Progenitor cell of endocrine pancreas (in vitro differentiated cells): ENCODE measurements at places on chromosomes 2 and 18. TPM values are rescaled to one million over a fixed set of nuclear protein-coding genes. Genes with fewer than 3 reads are reported as not detected.

- DNase-seq: no peak
Measured at GRCh38 chr2:222358876-222359275, 60.1 kb upstream of the PAX3 start.

GRCh38 chr2:202782940-202783558 is 88.5 kb downstream of the ICA1L start:
- no peak for DNase-seq

ADCYAP1 gene
- 0.11 TPM in 1 of 2 replicates, not detected in the other for total RNA-seq

- no peak for DNase-seq
Measured at GRCh38 chr18:73365018-73365417, 497.2 kb upstream of the NETO1 start.

GRCh38 chr2:238021327-238021726 is 39.5 kb upstream of the SCLY start:
- DNase-seq: no peak

DNA sequence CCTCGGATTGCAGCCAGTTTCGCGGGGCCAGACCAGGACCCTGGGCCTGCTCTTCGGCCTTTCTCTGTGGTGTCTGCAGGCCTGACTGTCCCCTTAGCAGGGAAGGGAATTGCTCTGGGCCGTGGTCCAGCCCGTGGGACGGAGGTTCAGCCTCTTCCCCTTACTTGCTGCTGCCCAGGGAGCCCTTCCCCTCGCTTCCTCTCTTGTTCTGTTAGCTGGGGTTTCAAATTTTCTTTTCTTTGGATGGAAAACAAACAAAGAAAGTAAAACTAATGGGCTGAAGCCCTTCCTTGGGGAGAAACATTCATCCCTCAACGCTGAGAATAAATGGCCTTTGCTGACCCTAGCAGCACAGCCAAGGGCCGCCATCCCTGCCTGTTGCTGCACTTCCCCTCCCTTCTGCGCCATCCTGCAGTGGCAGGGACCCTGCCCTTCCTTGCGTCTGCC is 52.4 kb downstream of the ASAP2 start:
- no peak for DNase-seq

REEP1 gene
- total RNA-seq: 12.0 and 14.2 TPM in 2 replicates

GRCh38 chr2:36664696-36665076 is 31.8 kb upstream of the VIT start:
- DNase-seq: no peak

DNA sequence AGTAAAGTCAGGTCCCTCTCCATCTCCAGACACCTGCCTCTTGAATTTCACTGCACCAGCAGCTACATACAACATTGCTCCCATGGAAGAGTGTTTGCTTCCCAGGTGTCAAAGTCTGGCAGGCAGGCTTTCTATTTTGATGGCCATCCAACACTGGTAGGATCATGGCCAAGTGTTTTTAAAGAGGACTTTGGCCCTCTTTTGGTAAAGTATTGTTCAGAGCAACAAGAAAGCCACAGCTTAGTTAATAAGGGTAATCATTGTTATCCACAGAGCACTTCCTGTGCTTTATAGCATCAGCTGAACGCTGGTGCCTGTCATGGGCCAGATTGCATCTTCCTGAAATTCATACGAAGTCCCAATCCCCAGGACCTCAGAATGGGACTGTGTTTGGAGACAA is 133.2 kb downstream of the NCK2 start:
- DNase-seq: no peak

- no peak for DNase-seq
Measured at GRCh38 chr2:202069170-202070067, 3.6 kb upstream of the KIAA2012 start.
